ENCODE measurements at places on chromosomes 3 and 15. TPM values are rescaled to one million over a fixed set of nuclear protein-coding genes. Genes with fewer than 3 reads are reported as not detected.

GRCh38 chr3:55885721-55886120 is 398.6 kb upstream of the WNT5A start:
- no peak overlapping the region for H3K27ac ChIP-seq
- no peaks in the 10 kb centered on the region for H3K4me1 ChIP-seq
- H3K36me3 ChIP-seq: no peaks in the 10 kb centered on the region
- H3K27me3 ChIP-seq: no peaks in the 10 kb centered on the region

DNA sequence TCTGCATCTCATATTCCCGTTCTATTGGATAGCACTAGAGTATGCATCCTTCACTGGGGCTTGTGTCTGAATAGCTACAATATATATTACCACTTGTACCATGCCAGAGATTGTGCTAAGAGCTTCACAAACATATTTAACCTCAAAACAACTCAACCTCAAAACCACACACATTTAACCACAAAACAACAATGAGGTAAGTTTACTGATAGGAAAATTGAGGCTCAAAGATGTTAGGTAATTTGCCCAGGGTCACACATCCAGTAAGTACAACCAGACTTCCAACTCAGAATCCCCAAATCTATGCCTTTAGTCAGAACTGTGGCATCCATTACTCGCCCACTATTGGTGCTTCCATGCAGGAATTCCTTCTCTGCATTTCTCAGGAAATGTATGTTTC is 220.0 kb downstream of the FAM43A start:
- no peak overlapping the region for H3K4me3 ChIP-seq
- no peaks in the 10 kb centered on the region for H3K4me1 ChIP-seq
- no peak overlapping the region for H3K27ac ChIP-seq
- H3K27me3 ChIP-seq: no peaks in the 10 kb centered on the region
- DNase-seq: no peak

- no peaks in the 10 kb centered on the region for H3K4me1 ChIP-seq
- H3K36me3 ChIP-seq: no peaks in the 10 kb centered on the region
- H3K27me3 ChIP-seq: no peaks in the 10 kb centered on the region
- no peak for DNase-seq
- H3K4me3 ChIP-seq: no peak overlapping the region
- H3K27ac ChIP-seq: no peak overlapping the region
Measured at GRCh38 chr3:33139996-33140395, 26.2 kb downstream of the CRTAP start.

DNA sequence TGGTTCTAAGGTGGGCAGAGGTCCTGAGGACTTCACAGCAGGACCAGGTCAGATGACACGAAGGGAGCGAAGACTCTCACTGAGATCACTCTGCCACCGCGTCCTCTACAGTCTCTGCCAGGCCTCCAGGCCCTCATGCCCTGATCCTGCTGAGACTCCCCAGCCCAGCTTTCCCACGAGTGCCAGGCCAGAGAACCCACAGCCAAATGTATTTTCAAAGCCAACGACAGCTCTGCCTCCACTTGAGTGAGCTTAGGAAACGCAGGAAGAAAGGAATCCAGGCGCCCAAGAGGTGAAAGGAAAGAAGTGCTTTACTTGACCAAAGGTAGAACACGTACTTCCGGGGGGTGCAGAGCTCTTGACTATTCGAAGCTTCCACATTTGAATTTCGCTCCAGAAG is 275.0 kb downstream of the XXYLT1 start:
- no peaks in the 10 kb centered on the region for H3K4me1 ChIP-seq
- no peaks in the 10 kb centered on the region for H3K27me3 ChIP-seq
- H3K4me3 ChIP-seq: no peak overlapping the region
- no peak for DNase-seq
- H3K27ac ChIP-seq: no peak overlapping the region

- no peaks in the 10 kb centered on the region for H3K36me3 ChIP-seq
- DNase-seq: peak; percentile 38
- H3K27ac ChIP-seq: no peak overlapping the region
- no peaks in the 10 kb centered on the region for H3K27me3 ChIP-seq
- H3K4me3 ChIP-seq: peak overlapping the region; percentile 44
- no peaks in the 10 kb centered on the region for H3K4me1 ChIP-seq
Measured at GRCh38 chr15:80779658-80780415, 667 bp downstream of the CEMIP start.

GOLGA8R gene
- 7.9 TPM for polyA plus RNA-seq
